ENCODE measurements at places on chromosomes 12 and 14.

DNA sequence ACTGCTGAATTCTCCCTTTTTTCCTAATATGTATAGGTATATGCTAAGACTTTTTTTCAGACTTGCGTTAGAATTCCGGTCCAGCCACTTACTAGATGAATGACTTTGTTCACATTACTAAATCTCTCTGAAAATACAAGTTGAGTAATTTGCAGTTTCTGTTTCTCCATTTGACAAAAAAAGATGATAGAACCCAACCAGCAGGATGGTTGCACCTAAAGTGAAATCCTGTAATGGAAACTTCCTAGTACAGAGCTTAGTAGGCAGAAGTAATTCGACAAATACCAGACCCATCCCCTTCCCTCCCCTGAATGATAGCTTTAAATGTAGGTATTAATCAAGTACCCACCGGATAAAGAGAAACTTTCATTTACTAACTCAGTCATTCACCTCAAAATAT, 113.6 kb upstream of the RAP1B start:
- DNase-seq: no peak

- DNase-seq: no peak
Measured at GRCh38 chr12:19236656-19237055, 107.1 kb downstream of the PLEKHA5 start.

DNA sequence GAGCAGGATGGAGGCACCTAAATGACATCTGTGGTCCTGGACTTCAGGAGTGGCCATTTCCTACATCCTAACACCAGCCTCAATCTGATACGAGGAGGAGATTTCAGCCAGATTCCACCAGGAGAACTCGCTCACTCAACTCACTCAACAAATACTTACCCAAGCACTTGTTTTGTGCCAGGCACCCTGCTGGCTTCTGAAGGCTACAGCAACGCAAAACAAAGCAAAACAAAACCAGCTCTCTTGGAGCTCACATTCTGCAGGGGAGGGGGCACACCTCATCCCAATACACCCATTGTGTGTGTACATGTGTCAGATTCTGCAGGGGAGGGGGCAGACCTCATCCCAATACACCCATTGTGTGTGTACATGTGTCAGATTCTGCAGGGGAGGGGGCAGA, 144.8 kb downstream of the PIWIL1 start:
- DNase-seq: no peak

DNA sequence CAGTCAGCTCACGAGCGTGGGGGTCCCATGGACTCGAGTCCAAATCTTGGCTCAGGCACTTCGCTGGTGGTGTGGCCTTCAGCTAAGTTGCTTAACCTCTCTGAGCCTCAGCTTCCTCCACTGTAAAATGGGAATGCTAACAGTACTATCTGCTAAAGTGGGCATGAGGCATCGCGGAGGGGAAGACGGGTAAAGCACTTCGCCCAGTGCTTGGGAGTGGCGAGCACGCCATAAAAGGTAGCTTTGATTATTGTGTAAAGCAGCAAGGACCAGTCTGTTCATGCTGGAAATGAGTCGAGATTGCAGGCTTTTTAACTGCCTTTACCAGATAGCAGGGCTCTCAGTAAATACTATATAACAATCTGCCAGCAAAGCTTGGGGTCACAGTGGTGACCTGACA, 24.5 kb downstream of the HRK start:
- no peak for DNase-seq

GRCh38 chr14:63295231-63295685, 23.5 kb downstream of the GPHB5 start:
- no peak for DNase-seq

- DNase-seq: no peak
Measured at GRCh38 chr12:108196921-108197320, 67.8 kb downstream of the WSCD2 start.

- no peak for DNase-seq
Measured at GRCh38 chr12:50574601-50575348, 70.0 kb downstream of the DIP2B start.

GRCh38 chr14:92135269-92135668, 13.5 kb downstream of the CPSF2 start:
- no peak for DNase-seq

DNA sequence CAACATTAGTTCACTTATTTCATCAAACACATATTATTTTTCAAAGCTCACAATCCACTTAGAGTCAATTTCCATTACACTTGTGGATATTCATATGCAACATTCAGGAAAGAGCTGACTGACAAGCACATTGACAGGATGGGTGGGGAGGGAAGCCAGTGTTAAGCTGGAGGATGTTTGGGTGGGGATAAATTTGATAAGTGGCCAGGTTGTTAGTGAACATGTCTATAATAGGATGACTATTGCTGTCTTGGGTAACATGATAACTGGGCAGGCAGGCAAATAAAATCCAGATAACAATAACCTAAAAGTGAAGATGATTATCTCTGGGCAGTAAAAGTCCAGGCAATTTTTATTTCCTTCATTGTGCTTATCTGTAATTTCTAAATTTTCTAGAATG, 73.8 kb upstream of the OSBPL8 start:
- no peak for DNase-seq

DNA sequence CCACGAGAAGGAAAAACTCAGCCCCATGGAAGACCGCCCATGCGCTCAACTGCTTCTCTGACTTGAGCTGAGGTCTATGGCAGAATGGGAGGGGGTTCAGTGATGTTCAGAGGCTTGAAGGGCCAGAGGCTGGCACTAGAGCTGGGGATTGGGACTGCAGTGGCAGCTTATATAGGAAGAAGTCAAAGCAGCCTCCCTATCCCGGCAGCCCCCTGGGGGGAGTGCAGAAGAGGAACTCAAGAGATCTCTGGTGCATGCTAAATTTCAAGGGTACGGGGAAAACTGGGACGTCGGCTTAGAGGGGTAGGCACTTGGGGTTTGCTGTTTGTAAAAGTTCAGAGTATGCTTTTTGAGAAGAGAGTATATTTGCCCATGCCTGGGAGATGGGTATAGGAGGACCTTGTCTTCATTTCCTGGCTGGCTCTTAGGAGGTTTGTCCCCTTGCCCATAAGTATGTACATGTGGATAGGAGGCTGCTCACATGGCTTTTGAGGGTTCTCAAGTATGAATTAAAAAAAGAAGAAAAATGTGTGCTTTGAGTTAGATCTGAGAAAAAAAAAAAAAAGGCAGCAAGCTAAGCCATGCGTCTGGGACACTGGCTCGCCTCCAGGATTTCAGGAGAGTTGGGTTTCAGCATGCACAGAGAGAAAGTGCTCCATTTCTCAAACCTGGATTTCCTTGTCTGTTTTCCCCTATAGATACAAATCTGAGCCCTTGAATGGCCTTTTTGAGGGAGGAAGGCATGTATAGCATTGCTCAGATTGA, 3.2 kb upstream of the MEG3 start:
- no peak for DNase-seq

- no peak for DNase-seq
Measured at GRCh38 chr12:70576341-70577282, 60.6 kb downstream of the PTPRB start.

DNA sequence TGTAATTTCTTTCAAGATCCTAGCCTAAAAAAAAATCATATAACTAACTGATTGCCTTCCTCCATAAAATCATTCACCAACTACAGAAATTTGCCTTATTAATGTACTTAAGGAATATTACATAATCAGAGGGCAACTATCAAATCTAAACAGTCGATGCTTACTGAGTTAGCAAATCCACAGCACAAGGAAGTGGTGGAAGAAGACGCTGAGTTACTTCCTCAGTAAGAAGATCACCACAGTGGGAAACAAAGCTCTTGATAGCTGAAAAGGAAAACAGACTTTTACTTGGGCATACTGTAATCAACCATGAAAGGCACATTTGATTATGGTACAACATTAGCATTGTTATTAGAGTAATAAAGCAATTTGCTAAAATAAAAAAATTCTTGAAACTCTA, 48.7 kb downstream of the HEATR5A start:
- no peak for DNase-seq

GRCh38 chr12:53981634-53982565, 3.0 kb upstream of the HOXC10 start:
- no peak for DNase-seq

Measured in CD8-positive, alpha-beta T cell (primary cell).